ENCODE measurements at places on chromosomes 2 and 18.

DNA sequence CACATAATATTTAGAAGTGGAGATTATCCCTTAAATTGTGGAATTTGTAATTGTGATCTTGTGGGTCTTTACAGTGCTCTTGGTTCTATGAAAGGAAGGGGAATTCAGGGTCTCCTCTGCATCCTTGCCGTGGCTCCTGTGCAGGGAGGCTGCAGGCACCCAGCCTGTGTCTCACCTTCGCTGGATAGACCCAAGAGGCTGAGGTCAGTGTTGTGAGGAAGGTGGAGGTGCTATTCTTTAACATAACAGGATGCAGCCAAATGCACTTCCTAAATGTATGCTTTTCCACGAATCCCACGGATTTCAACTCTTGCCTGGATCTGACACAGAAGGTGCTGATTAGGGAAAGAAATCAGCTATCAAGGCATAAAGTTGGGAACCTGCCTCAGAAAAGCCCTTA lies 69.5 kb downstream of the TMEM18 start:
- DNase-seq: no peak

GRCh38 chr2:109453371-109453995 lies 160.3 kb downstream of the SEPTIN10 start:
- DNase-seq: no peak

DNA sequence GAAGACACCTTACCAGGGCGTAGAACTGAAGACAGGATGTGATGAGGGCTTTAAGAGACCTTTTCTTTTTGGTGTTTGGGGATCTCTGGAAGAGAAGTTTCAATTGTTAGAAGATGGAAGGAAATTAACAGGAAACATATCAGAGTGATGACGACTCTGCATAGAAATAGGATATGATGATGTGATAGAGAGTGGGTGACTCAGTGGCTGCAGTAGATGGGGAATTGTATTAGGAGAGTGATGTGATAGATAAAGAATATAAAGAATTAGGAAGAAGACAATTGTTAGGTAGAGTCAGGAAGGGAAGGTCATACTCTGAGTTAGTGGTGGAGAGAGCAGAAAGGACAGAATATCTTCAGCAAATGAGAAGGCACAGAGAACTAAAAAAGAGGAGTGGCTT lies 593.9 kb downstream of the NYAP2 start:
- DNase-seq: no peak

DNA sequence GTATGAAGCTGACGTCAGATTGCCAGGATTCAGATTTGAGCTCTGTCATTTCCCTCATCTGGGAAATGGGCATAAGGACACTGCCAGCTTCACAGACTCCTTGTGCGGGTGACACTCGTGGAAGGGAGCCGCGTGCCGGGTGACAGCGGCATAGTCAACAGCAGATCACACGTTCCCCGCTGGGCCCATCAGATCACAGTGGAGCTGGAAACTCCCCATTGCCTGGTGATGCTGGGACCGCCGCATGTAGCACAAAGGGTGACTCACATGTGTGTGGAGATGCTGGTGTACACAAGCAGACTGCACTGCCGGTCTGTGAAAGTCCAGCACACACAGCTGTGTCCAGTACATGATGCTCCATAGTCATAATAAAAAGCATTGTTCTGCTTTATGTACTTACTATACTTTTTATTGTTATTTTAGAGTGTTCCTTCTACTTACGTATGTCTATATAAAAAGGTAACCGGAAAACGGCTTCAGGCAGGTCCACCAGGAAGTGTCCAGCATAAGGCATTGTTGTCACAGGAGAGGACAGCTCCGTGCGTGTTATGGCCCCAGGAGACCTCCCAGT lies 31.8 kb downstream of the SALL3 start:
- DNase-seq: no peak

DNA sequence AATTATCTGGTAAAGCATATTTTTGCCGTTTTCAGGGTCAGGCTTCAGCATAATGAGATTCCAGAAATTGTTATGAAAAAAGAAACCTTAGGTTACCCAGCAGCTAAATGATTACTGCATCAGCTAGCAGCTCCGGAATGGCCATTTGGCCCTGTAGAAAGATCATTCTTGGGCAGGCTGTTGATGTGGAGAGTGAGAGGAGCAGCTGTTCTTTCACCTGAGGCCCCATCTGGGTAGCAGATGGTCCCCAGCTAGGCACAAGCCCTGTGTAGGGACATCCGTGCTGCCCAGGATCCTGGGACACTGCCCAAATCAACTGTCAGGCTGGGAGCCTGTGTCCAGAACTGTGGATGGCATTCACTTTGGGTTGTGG lies 61.8 kb downstream of the NEDD4L start:
- no peak for DNase-seq

- DNase-seq: no peak
These were observed 90.9 kb downstream of the LOXHD1 start for GRCh38 chr18:46566111-46566510.

Measured in stimulated activated CD4-positive, alpha-beta T cell treated with anti-CD3 and anti-CD28 coated beads, Interleukin-15, amount 100 ng/mL, for 1 hour (primary cell).